Kasumi-1 (cell line): ENCODE measurements at places on chromosomes 2 and 18.

DNA sequence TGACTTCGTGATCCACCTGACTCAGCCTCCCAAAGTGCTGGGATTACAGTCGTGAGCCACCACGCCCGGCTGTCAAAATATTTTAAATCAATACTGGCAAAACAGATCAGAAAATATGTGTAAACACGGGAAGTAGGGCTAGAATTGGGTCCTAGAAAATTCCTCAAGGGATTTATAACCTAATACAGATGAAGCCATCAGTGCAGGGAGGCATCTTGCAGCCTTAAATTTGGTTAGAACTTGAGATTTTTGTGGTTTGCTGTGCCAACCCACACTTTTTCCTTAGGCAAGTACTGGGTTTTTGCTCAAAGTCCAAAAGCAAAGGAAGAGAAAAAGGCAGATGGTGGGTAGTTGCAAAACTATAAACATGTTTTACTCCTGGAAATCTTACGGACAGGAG lies 33.7 kb upstream of the NFE2L2 start:
- no peak for DNase-seq

DNA sequence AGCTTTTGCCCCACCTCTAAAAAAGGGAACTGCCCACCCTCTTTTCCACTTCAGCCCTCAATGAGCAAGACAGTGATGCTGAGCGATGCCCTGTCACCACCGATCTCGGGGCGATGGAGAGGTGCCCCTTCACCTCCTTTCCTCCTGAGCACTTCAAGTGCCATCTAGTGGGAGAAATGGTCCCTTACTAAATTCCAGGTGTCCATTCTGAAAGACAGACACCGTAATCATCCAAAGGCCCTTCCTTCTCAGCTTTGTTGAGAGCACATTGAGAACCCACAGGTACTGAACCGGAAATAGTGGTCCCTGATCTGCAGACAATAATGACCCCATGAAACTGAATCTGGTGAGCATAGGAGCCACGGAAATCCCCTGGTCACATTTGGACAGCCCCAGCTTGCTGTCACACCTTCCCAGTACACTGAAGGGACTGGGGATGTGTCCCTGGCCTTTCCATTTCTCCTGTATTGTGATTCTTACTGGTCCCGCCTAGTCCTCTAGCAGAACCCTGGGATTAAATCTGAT lies 38.5 kb downstream of the KCTD18 start:
- DNase-seq = peak; percentile 64

GRCh38 chr2:29100564-29100963 lies 14.7 kb upstream of the CLIP4 start:
- DNase-seq = no peak

GRCh38 chr2:138029276-138029675 lies 65.0 kb downstream of the HNMT start:
- no peak for DNase-seq

DNA sequence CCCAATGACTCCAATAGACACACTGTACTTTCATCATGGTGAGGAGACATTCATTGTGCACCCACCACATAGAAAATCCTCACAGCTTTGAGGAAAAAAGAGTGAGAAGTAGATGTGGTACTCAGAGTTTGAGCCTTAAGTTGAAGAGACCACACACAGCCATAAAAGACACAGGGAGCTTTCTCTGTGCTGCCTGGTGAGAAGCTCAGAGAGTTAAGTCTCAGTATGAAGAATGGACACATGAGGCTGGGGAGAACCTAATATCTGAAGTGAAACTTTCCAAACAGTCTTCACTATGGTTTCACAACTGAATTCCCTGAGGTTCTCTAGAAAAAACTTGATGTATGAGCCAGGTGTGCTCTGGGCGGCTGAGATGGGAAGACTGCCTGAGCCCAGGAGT lies 237.9 kb downstream of the NBAS start:
- no peak for DNase-seq

GRCh38 chr2:44118257-44118656 lies 50.4 kb upstream of the PPM1B start:
- DNase-seq = no peak

GRCh38 chr2:10926191-10926820 lies 14.6 kb downstream of the KCNF1 start:
- DNase-seq = no peak

DNA sequence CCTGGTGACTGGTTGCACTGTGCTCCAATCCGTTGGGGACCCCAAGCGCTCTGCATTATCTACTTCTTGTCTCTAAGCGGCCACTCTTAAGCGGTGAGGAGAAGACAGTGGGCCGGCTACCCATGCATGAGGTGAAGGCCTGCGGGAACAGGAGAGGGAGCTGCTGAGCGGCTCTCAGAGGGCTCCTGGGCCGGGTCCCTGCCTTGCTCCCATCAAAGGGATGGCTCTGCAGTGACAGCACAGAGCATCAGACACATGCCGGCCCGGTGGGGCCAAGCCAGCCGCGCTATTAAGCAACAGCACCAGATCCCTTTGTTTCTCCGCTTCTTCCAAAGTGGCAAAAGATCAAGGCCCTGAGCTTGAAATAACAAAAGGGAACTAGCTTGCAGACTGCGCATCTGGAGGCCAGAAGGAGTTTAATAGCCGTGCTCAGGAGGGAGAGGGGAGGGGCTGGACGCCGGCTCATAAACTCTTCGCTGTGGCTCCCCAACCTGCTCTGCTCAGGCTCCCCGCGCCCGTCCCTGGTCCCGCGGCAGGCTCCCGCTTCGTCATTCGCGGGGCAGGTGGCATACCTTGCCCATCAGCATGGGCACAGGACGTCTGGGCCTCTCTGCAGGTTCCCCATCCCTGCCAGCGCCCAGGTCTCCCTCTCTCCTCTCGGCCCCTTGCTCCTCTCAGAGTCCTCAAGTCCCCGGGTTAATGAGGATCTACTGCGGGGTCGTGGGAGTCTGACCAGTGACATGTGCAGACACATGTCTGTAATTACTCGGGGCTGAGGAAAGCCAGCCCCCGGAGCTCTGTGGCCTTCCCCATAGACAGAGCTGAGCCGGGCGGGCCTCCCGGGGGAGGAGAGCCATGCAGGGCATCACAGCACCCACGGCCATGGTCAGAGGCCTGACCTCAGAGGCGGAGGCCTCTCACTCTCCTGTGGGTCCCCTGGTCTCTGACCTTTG lies 96.7 kb downstream of the ASB1 start:
- peak; percentile 41 for DNase-seq

- DNase-seq = no peak
Observed at GRCh38 chr2:59029058-59029457, 787.9 kb upstream of the FANCL start.

DNA sequence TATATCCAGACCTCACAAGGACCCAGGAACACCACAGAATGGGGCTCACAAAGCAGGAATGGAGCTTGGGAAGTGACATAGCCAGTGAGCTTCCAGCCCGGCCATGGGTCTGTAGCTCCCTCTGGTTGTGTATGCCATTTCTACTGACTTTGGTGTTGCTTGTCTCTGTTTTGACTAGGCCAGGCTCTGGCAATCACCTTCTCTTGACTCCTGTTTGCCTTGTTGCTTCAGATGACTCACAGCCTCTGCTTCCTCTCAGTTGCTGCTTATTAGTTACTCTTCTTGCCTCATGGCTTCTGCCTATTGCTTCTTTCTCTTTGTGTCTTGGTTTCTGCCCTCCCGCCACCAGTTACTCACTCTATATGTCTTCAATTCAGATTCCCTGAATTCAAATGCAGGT lies 15.8 kb upstream of the IER3IP1 start:
- no peak for DNase-seq

DNA sequence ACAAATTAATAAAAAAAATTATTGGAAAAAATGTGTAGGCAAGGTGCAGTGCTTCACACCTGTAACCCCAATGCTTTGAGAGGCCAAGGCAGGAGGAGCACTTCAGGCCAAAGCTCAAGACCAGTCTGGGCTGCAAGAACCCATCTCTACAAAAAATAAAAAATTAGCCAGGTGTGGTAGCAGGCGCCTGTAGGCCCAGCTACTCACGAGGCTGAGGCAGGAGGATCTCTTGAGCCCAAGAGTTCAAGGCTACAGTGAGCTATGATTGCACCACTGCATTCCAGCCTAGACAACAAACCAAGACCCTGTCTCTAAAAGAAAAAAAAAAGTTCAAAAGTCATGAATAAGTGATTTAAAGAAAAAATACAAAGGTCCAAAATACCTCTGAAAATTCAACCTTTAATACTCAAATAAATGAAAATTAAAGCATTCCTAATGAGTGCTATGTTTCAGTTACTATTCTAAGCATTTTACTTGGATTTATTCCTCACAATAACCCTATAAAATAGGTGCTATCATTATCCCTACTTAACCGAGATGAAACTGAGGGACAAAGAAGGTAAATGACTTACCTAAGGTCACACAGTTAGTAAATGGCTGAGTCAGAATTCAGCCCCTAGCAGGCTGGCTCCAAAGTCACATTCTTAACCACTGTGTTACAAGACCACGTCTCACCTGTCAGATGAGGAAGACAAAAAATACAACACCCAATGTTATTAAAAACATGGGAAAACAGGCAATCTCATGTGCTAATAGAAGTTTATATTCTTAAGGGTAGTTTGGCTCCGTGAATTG lies 36.4 kb upstream of the PCBP1 start:
- no peak for DNase-seq

DNA sequence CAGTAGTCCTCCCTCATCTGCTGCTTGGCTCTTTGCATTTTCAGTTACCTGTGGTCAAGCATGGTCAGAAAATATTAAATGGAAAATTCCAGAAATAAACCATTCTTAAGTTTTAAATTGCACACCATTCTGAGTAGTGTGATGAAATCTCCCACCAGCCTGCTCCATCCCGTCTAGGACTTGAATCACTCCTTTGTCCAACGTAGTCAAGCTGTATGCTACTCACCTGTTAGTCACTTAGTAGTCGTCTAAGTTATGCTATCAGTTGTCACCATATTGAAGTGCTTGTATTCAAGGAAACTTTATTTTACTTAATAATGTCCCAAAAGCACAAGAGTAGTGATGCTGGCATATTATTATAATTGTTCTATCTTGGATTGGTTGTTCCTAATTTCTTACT lies 172.5 kb downstream of the FIGN start:
- DNase-seq = no peak

GRCh38 chr2:232580648-232580981 lies 30.1 kb downstream of the EIF4E2 start:
- no peak for DNase-seq

DNA sequence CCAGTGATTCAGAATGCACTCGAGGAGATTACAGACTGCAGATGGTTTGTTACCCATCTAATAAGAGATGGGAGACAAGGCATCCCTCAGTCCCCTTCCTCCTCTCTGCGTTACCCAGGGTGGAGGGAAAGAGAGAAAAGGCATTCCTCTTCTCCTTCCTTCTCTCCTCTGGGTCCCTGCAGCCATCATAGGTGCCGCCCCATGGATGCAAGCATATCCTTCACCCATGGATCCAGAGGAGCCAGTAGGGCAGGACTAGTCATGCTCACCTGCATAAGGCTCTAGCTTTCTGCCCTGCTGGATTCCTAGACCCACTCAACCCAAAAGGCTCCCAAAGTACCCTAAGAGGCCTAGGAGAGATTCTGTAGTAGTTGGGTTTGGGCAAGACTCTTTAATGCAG lies 20.4 kb downstream of the CMPK2 start:
- DNase-seq = peak; percentile 4

- no peak for DNase-seq
Observed at GRCh38 chr2:8481463-8482009, 200.3 kb upstream of the ID2 start.

- peak; percentile 62 for DNase-seq
Observed at GRCh38 chr2:100262555-100263320, 59.6 kb downstream of the LONRF2 start.

GRCh38 chr2:157327200-157327599 lies 1.6 kb upstream of the ERMN start:
- DNase-seq = no peak

GRCh38 chr2:165794536-165794928 lies 485 bp upstream of the GALNT3 start:
- peak; percentile 99 for DNase-seq

DNA sequence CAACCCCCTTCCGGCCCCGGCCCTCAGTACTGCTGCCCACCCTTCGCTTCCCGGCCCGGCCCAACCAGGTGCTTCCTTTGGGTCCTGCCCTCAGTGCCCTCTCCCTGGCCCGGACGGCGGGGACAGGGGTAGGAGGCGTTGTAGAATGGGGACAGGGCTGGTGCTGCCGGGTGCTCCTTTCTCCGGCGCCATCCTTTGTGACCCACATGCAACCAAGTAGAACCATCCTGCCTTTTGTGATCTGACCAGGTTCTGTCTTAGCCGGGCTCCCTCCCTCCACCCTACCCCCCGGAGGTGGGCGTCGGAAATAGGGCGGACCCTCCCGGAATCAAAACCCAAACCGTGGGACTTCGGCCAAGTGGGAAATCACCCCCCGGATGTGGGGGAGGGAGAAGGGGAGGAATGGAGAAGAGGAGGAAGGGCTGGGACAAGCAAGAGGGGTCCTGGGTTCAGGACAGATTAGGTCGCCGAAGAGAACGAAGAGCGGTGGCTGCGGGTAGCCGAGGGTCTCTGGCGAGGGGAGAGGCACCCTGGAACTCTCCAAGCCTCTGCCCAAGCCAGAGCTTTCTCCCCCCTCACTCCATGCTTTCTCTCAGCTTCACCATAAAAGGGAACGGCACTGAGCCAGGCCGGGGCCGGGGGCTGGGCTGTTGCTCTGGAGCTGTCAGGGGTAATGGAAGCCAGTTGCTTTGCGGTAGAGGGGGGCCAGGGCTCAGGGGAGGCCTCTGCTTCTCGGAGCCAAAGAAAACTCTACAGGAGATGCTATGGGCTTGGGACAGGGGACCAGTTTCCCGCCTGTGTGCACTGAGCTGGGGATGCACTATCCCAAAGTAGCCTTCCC lies 756 bp upstream of the OST4 start:
- DNase-seq = peak; percentile 15

- DNase-seq = peak; percentile 72
Observed at GRCh38 chr2:104889291-104889959, 35.5 kb downstream of the POU3F3 start.

DNA sequence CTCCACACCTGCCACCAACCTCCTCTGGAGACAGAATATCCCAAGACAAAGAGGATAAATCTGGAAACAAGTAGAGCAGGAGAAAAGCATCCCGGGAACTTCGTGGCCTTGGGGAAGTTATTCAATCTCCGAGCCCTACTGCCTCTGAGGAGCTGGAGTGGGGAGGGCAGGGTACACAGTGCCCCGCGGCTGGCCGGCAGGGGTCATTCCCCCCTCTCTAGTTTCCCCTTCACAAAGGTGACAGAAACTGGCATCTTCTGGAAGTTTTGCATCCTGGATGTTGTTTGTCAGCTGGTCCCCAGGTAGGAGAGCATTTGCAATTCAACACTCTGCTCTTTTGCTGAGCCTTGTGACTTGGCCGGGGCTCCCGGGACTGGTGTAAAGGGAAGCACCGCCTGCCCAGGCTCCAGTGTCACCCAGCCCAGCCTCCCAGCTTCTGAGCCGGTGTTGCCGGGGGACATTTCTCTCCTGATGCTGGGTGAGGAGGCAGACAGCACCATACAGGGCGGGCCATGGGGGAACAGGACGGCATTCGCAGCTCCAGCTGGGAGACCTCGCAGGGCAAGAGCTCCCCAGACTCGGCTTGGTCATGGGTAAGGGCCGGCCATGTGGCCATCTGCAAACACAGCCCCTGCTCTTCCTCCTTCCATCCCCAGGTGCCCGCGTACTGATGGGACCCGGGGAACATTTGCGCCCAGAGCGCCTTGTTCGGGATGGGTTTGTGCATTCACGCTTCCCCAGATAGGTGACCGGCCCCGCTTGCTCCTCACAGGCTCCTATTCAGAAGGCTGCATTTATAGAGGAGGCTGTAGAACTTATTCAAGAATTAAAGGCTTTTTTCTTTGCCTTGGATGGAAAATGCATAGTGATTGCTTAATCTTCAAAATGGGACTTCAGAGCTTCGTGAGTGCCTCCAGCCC lies 7.4 kb upstream of the NTSR2 start:
- no peak for DNase-seq
